Islet precursor cell (in vitro differentiated cells): ENCODE measurements at places on chromosomes 5 and 9.
A peak's percentile ranks its signal among the peaks of the same experiment; 100 is the strongest.

DNA sequence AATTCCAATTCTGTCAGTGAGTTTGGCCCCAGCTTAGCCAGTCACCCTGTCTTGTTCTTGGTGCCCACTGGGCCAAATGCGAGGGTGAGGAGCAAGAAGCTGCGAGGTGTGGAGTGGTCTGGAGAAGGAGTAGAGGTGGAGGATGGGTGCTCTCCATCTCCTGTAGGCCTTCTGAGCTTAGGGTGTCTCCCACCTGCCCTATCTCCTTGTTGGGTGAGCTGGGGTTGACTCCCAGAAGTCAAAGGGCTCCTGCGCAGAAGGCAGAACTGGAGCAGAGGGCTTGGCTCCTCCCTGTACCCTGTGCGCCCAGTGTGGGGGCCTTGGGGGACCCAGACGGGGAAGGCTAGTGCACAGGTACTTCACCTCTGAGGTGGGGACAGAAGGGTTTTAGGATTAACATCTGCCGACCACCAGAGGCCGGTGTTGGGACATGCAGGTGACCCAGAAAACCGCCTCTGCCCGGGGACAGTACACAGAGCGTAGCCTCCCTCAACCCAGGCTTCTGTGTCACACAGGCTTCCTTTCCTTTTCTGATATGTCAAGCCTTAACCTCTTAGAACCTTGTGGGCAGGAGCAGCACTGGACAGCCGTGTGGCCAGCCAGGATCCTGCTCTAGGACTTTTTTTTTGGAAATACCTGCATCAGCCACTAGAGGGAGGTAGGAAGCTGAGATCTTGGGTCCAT lies 16.9 kb downstream of the IL5 start:
- peak; percentile 68 for DNase-seq

DNA sequence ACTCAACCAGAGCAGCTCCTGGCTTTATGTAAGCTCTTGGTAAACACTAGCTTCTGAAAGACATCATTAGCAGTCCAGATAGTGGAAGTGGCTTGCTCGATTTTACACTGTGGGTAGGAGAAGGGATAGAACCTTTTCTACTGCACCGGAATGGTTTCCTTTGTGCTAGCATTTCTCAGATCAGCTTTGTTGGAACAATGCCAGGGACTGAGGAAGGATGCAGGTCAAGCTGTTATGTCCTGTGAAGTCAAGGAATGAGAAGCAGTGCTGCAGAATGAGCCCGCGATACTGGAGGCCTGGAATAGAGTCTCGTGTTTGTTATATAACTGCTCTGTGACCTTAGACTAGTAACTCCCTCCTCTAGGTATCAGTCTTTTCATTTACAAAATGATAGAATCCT lies 233.6 kb downstream of the GABRB2 start:
- DNase-seq = no peak

GRCh38 chr5:1104327-1105006 lies 7.4 kb downstream of the SLC12A7 start:
- no peak for DNase-seq

DNA sequence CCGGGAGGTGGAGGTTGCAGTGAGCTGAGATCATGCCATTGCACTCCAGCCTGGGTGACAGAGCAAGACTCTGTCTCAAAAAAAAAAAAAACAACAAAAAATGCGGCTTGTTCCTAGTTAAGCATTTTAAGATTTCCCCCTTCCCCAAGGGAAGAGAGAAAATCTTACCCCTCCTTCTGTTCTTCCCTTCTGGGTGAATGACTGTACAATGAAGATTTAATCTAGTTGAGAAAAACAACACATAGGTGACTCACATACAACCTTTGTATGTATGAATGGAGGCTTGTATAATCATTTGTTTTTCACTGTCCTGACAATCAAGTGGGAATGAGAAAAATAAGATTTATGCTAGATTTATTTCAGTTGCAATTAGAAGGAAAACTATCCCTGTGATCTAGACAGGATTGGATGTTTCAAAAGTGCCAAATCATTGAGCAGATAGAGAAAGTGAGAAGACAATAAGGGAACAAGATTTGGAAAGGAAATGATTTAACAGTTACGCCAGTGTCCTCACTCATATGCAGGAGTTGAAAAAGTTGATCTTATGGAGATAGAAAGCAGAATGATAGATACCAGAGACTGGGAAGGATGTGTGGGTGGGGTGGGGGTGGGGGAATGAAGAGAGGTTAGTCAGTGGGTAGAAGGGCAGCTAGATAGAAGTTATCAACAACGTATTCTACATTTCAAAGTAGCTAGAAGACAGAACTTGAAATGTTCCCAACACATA lies 16.7 kb downstream of the GDA start:
- DNase-seq = no peak

DNA sequence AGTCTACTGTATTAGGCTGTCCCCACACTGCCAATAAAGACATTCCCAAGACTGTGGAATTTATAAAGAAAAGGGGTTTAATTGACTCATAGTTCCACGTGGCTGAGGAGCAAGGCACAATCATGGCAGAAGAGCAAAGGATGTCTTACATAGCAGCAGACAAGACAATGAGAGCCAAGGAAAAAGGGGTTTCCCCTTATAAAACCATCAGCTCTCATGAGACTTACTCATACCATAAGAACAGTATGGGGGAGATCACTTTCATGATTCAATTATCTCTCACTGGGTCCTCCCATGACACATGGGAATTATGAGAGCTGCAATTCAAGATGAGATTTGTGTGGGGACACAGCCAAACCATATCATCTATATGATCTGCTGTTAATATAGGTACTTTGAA lies 14.8 kb upstream of the FSTL4 start:
- no peak for DNase-seq

DNA sequence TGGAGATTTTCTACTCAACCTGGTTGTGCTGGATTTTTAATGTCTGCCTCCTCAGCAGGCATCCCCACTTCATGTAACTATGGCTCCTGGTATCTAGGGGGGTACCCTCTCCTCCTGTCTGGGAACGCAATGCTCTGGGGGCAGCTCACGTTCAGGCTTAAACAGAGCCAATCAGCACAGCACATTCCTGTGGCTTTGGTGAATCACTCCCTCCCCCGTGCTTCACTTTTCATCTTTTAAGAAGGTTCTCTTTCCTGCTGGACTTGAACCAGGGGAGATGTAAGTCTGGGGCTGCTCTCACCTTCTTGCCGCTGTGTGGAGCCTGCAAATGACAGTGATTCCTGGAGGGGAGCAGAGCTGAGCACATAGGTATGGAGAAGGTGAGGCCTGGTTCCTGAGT lies 101.2 kb downstream of the MSX2 start:
- DNase-seq = peak; percentile 47

- DNase-seq = no peak
Measured at GRCh38 chr5:75891020-75891419, 173.8 kb upstream of the POC5 start.

DNA sequence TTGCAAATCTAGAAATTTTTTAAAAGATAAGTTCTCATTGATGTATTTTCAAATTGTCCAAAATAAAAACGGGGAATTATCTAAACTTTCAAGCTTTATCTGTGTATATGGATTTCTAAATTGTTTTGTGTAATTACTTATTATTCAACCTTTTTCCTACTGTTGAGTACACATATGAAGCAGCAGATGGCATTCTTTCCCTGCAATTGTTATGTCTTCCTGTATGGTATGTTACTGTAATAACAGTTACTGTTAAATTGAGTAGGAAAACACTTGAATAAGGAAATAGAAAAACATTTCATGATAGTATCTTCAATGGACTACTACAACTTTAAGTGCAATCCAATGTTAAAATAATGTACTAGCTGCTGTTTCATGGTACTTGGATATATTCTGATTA lies 124.8 kb downstream of the RANBP17 start:
- DNase-seq = no peak

- DNase-seq = peak; percentile 43
Measured at GRCh38 chr9:93674580-93675335, 98.4 kb downstream of the PHF2 start.

- DNase-seq = peak; percentile 55
Measured at GRCh38 chr5:1445689-1446601, 705 bp upstream of the SLC6A3 start.

DNA sequence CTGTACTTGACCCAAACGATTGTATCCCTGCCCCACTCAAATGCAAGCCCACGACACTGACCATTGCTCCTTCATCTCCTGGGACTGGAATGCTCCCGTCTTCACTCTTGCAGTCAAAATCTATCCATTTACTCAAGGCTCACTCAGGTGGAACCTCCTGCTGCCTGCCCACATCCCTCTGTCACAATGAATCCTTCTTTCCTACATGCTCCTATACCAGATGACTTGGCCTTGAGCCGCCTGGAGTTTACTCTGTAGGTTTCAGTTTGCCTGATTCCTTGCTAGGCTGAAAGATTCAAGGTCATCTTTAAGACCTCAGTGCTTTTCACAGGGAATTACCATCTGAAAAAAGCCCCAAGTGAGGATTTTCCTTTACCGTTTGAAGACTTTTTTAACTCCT lies 264.1 kb downstream of the GLIS3 start:
- DNase-seq = no peak

DNA sequence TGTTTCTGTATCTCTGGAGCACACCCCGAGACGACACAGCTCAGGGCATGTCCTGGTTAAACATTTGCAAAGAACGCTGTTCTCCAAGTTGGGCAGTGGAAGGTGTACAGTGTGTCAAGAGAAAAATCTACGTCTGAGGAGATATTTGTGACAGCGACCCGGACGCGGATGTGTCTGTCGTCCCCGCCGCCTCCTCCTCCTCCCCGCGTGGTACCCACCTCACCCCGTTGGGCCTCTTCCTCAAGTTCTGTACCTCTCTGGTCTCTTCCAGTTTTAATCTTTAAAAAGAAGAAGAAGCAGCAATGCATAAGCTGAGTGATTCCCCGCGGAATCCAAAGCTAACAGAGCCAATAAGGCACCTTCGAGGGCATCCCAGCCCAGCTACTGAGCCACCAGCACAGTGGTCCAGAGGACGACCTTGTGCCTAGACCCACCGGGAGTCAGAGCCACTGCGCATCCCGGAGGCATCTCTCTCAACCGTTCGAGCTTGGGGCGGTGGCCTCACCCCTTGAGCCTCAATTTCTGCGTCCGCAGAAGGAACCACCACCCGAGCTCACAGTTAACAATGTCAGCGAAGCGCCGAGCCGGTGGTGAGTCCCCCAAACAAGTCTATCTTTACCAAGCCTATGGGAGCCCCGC lies 467 bp downstream of the C9orf78 start:
- DNase-seq = no peak

DNA sequence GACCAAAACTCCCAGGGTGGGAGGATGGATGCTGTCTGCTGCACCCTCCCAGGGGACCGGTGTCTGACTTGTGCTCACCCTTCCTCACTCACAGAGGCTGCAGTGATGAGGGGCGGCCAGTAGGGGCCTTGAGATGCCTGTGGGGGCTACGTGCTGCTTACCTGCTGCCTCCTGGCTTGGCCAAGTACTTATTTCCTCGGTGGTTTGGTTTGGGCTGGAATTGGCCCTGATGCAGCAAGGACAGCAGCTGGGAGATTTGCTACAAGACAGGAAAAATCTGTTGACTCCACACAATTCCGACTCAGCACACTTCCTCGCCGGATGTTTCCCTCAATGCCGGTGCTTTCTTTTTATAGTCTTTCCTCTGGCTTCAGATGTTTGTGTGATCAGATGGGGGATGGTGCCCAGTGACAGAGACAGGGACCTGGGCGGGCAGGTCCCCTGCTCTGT lies 6.6 kb downstream of the PCDH12 start:
- DNase-seq = peak; percentile 84

- DNase-seq = peak; percentile 77
Measured at GRCh38 chr5:89128092-89128491, 245.1 kb upstream of the MEF2C start.

DNA sequence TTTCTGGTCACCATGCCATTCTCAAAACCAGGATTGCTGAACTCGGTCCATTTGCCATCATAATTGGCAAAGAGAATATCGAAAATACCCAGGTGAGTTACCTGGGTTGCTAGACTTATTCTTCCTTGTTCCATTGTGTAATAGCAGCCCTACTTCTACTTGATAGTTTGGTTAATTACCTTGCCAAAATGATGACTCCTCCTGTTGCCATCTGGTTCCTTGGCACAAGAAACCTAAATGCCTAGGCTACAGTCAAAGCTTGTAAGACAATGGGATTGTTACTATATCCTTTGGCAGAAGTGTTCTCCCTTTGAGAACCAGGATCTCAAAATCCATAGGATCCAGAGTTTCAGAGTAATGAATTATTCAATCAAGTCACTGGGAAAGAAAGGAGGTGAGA lies 373.2 kb upstream of the ACTBL2 start:
- no peak for DNase-seq

DNA sequence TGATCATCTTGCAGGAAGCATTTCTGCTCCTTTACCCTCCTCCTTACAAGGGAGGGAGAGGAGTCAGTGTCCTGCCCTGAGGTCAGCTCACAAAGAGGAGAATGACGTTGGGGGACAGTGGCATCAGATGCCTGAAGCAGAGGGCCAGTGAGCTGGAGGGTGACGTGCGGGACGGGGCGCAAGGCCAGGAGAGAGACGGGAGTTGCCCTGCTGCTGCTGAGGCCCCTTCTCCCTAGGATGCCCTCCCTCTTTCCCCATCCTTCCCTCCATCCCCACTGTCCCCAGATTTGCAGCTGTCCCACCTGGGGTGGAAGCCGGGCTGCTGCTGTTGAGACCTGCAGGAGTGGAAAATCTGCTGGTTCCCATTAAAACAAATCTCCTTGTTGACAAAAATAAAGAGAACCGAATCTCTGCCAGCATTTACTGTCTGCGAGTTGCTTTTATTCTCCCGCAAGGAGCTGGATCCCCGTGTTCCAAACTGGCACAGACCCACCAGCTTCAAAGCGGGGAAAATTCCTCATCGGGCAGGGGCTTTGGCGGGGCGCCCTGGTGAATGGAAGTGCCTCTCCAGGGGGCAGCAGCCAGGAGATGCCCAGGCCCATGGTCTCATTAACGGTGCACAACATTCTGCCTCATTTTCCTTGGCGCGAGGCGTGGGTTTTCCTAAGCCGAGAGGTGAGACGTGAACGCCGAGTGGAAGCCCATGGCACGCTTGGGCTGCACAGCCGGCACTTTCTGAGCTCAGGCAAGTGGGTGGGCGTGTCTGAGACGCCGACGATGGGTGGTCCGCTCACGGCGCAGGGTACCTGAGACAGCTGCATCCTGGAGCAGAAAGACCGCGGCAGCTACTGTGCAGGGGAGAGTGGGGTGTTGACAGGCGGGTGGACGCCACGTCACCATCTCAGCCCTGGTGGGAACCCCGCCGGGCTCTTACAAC lies 13.9 kb upstream of the COL5A1 start:
- DNase-seq = peak; percentile 44

GRCh38 chr5:137312011-137312410 lies 187.1 kb downstream of the SPOCK1 start:
- DNase-seq = peak; percentile 43

DNA sequence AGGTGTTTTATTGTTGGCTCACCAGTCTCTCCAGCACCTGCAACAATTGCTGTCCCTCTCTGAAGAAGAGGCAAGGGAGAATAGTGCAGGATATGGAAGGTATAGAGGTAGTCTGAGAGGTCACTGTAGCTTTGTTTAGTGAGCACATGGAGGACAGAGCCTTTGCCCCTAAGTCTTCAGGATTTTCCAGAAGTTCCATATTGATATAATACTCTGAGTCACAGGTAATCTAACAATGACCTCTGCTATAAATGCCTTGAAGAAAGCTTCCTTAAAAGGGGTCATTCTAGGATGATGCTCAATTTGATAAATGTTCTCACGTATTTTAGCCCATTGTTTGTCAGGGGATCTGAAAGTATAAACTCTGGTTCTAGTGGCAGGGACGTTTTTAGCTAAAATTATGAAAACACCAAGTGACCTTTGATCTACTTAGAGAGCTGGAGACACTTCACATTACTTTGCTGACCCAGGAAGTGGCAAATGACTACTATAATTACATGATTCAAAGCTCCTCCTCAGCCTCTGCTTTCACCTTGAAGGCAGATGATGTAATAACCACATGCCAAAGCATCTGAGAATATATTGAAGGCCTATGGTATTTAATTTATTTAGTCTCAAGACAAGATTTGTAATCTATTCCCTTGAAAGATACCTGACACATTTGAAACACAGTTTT lies 366.9 kb upstream of the NUDT12 start:
- DNase-seq = no peak
